ENCODE measurements at places on chromosomes 7 and 10.

GRCh38 chr7:22420973-22421635, 64.2 kb upstream of the RAPGEF5 start:
- no peak for DNase-seq

GRCh38 chr10:114273910-114274309, 34.9 kb downstream of the VWA2 start:
- DNase-seq: no peak

- no peak for DNase-seq
Measured at GRCh38 chr7:12564996-12565764, 5.3 kb upstream of the SCIN start.

DNA sequence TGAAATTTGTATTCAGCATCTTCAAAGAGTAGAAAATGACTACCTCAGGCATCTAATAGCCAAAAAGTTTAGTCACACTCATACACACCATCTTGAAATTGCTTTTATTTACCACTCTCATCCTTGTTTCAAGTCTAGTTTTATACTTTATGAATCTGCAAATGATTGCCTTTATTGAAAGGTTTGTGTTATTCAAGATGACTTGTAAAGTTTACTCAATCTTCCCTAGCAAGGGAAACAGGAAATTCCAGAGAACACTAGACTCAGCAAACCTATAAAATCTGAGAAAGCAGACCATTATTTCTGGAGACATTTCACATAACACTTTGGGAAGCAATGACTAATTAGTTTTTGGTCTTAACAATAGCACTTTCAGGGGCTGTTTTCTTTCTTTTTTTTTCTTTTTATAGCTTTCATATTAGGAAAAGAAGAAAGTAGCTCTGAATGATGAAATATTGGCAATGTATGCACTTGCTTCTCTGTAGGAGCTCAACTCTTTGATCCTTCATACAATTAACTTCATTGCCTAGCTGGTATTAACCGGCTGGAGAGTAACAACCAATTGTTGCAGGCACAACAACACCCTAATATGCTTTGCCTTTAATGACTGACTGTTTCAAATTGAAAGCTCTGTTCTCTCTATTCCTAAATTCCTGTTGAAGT, 68.9 kb upstream of the HDAC9 start:
- no peak for DNase-seq

- no peak for DNase-seq
Measured at GRCh38 chr7:50274361-50274760, 30.2 kb upstream of the IKZF1 start.

- no peak for DNase-seq
Measured at GRCh38 chr10:86941991-86942421, 15.4 kb downstream of the MMRN2 start.

DNA sequence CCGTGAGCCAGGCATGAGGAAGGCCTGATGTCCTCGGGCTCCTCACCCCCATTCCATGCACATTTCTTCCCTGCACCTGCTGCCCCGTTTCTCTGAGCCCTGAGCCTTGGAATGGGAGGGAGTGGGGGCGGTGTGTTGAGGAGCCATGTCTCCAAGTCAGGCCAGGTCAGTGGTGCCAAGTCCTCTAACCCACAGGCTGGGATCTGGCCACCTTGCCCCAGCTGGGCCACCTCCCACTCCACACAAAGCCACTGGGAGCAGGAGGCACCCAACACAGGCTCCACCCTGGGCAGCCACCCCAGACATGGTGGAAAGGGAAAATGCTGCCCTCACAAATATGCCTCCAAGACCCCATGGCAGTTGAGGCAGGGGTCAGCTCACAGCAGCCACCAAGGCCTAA, 27.7 kb downstream of the ZCCHC24 start:
- DNase-seq: no peak

DNA sequence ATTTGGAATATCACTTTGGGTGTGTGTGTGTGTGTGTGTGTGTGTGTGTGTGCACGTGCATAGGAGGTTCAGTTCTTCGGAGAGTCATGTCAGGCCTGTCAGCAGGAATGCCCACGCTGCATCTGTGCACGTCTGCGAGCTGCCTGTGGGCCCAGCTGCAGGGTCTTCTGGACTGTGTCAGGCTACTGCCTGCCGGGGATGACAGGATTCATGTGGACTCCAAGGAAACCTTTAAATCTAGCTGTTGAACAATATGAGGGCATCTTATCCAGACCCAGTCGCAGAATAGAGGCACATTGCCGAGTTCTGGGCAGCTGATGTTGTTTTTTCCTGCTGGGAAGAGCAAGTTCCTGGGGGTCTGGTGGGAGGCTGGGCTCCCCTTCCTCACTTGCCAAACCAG, 19.0 kb downstream of the AQP1 start:
- DNase-seq: no peak

DNA sequence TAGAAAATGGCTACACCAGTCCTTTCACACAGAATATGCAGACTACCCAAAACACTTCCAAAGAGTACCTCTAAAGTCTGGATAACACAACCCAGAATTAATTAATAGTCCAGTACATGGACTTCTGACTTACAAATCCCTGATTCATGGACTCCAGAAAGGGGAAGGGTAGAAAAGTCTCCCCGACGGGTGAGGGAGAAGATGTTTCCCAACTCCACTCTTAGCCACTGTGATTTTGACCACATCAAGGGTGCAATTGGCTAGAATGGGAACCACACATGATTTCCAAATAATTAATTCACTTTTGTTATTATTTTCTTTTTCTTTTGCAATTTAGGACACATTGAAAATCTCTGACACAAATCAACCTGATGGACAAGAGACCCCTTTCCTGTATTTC, 1.4 kb downstream of the TMEM130 start:
- DNase-seq: no peak

GRCh38 chr10:1369665-1370064, 313.5 kb downstream of the WDR37 start:
- no peak for DNase-seq

GRCh38 chr7:28356619-28357018, 55.7 kb upstream of the CREB5 start:
- DNase-seq: no peak

- no peak for DNase-seq
Measured at GRCh38 chr10:127009366-127009765, 104.1 kb downstream of the DOCK1 start.

DNA sequence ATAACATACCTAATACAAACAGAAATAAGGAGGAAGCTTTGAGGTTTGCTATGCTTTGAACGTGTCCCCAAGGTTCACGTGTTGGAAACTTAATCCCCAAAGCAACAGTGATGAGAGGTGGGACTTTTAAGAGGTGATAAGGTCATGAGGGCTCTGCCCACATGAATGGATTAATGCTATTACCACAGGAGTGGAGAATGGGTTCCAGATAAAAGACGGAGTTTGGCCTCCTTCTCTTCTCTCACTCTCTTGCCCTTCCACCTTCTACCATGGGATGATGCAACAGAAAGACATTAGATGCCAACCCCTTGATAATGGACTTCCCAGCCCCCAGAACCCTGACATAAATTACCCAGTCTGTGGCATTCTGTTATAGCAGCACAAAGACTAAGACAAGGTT, 9.6 kb downstream of the ITGB1 start:
- no peak for DNase-seq

DNA sequence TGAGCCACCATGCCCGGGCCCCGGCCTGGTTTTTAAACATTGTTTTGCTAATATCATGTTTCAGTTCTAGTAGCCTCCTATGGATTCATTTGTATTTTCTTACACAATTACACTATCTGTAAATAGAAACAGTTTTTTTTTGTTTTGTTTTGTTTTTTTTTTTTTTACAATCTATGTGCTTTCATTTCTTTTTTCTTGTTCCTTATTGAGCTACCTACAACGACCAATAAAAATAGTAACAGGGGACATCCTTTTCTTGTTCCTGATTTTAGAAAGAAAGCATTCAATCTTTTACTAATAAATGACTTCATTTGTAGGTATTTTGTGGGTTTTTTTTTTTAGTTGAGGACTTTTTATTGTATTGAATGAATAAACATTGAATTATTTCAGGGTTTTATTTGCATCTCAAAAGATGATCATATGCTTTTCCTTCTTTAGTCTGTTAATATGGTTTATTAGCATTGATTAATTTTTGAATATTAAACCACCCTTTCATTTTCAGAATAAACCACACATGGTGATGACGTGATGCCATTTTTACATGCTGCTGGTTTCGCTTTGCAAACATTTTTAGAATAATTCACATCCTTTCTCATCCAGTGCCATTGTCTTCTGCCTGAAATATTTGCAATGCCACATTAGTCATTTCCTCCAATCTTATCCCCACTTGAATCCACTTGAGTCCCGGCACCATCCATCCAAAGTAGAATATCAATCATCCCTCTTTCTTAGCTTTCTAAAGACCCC, 18.1 kb upstream of the AKR1E2 start:
- DNase-seq: no peak

DNA sequence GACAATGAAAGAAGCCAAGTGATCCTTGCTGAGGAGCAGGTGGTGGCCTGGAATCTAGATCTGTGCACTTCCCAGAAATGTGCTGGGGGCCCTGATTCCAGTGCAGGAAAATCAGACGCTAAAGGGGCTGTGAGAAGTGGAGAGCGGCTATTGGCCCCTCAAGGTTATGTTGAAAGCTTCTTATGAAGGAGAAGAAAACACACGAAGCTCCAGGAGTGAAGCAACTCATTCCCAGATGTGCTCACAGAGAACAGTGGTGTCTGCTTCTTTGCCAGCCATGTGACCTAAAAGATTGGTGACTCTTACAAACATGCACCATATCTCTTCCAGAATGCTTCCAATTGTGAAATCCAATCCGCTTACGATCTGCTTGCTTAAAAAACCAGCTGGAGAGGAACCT, 679.3 kb upstream of the IGFBP3 start:
- no peak for DNase-seq

DNA sequence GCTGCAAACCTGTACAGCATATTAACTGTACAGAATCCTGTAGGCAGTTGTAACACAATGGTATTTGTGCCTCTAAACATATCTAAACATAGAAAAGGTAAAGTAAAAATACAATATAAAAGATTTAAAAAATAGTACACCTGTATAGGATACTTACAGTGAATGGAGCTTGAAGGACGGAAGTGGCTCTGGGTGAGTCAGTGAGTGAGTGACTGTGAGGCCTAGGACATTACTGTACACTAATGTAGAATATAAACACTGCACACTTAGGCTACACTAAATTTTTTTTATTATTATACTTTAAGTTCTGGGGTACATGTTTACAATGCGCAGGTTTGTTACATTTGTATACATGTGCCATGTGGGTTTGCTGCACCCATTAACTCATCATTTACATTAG, 97.3 kb upstream of the STK17A start:
- no peak for DNase-seq

DNA sequence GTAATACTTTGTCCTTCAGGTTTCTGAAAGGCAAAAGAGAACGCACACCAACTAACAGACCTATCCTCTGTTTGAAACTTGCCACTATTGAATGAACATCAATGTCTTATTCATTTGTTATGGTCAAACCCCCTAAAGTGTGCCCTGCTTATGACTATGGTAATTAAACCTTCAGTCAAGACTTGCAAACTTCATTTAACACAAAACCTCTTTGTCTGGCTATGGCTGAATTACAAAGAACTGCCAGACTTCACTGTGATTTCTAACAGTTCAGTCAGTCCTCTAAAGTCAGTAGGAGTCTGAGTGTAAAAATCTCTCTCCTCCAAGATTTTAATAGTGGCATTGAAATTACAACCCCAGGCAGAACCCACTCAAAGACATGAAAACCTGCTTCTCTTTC, 702.5 kb upstream of the LRRN3 start:
- DNase-seq: no peak

GRCh38 chr7:129877146-129877792, 75.5 kb downstream of the UBE2H start:
- no peak for DNase-seq

DNA sequence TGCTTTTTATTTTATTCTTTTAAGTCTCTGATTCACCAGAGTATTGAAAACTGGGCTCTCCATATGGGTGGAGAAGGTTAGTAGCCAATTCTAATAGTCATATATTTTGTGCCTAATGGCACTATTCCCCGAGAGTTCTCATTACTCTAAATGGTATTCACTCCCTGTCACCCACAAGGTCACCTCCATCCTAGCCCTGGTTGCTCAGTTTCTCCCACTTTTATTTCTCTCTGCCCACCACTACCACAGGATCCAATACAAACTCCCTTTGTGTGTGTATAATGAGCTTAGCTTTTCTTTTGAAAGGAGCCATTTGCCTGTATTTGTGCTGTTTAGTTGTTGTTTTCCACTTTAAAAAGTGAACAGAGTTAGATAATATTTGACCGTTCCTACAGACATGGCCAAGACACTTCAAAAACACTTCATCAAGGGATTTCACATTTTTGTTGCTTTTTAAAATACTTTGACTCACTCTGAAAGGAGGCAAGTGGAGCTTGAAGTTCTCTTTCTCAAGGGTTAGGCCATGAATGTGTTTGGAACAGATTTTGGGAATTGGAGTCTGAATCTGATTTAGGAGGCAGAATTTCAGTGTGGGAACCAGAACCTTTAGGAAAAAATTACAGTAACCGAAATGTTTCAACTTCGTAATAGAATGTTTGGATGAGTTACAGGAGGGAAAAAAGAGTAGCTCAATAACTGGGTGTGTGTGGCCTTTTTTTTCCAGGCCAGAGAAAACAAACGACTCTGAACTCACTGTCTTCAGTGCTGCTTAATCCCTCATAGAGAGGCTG, 321.3 kb downstream of the BICC1 start:
- DNase-seq: no peak

DNA sequence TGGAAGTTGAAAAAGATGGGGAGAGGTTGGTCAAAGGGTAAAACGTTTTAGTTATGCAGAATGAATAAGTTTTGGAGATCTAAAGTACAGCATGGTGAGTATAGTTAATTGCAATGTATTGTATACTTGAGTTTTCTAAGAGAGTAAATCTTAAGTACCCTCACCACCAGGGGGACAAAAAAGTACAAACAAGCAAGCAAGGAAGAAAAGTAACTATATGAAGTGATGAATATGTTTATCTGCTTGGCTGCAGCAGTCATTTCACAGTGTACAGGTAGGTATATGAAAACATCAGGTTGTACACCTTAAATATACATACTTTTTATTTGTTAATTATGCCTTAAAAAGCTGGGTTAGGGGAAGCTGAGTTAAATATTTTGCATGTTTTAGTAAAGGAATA, 157.3 kb downstream of the PCLO start:
- DNase-seq: peak; percentile 59

GRCh38 chr7:95550546-95550945, 45.8 kb downstream of the PDK4 start:
- DNase-seq: no peak

- DNase-seq: no peak
Measured at GRCh38 chr10:120181154-120181553, 275.9 kb upstream of the PLPP4 start.

GRCh38 chr10:115944538-115944937, 328.5 kb downstream of the GFRA1 start:
- DNase-seq: no peak
